ENCODE measurements at places on chromosomes 3 and 15.
A peak's percentile ranks its signal among the peaks of the same experiment; 100 is the strongest.

- peak; percentile 85 for DNase-seq
Measured at GRCh38 chr15:72722071-72722696, 36.2 kb downstream of the BBS4 start.

- DNase-seq: no peak
Measured at GRCh38 chr15:67201136-67201535, 53.3 kb downstream of the AAGAB start.

- DNase-seq: no peak
Measured at GRCh38 chr3:123716411-123716810, 131.6 kb upstream of the HACD2 start.

- DNase-seq: no peak
Measured at GRCh38 chr15:72034859-72035650, 82.9 kb downstream of the MYO9A start.

DNA sequence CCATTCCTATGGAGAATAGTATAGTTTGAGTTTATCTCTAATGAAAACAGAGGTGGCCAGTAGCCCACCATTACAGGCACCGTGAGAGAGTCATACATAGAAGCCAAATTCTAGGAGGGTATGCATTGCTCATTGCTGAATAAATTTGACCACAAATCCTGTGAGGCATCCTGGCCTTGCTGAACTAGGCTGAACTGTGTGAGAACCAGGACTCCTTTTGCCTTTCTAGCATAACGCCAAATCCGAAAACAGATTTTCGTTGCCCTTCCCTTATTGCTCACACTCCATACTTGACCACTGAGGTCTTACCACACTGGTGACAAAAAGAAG lies 50.4 kb downstream of the SLC2A2 start:
- no peak for DNase-seq

GRCh38 chr15:60673918-60674558 lies 195.1 kb upstream of the ICE2 start:
- peak; percentile 66 for DNase-seq

DNA sequence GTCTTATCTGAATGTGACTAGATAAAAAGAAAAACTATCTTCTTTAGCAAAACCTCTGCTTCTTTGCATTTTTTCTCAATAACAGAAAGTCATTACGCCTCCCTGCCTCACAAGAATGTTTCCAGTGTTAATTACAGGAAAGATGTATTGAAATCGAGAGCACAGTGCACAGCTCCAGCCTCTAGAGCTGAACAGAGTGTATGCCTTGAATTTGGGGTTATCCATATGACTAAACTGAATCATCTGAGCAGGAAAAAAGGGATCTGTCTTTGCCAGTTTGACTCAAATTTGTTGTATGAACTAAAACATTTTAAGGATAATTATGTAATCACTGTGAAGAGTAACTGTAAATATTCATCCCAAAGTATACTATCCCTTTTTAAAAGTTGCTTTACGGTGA lies 149.1 kb upstream of the CGNL1 start:
- DNase-seq: no peak

DNA sequence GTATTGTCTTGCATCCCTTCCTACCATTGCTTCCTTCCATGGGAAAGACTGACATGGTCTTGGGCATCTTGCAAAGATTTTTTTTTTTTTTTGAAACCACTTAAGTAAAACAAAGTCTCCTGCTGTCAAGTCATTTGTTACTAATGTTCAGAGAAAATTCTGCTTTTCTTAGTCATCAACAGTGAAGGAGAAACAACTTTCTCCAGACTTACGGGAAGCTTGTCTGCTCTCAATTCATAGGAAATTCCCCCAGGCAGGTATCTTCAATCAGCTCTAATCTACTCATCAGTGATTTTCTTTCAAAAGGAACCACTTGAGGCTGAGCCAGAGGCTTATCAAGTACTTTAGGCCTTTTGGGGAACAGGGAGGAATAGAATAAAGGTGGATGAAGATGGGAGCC lies 15.9 kb upstream of the DRD3 start:
- DNase-seq: peak; percentile 57

- peak; percentile 96 for DNase-seq
Measured at GRCh38 chr3:9302425-9303181, 53.2 kb upstream of the SRGAP3 start.

DNA sequence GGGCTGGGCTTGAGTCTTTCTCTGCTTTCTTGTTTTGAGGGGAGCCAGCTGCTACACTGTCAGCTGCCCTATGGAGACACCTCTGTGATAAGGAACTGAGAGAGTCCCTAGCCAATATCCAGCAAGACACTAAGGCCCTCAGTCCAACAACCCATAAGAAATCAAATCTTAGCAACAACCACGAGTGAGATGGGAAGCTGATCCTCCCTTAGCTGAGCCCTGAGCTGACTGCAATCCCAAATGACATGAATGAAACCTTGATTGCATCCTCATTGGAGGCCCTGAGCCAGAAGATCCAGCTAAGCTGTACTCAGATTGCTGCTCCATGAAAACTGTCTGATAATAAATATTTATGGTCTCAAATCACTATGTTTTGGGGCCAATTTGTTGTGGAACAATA lies 302.1 kb upstream of the MME start:
- DNase-seq: no peak

GRCh38 chr15:71469413-71469812 lies 340.9 kb upstream of the NR2E3 start:
- no peak for DNase-seq
